ENCODE measurements at places on chromosomes 3 and 15.

DNA sequence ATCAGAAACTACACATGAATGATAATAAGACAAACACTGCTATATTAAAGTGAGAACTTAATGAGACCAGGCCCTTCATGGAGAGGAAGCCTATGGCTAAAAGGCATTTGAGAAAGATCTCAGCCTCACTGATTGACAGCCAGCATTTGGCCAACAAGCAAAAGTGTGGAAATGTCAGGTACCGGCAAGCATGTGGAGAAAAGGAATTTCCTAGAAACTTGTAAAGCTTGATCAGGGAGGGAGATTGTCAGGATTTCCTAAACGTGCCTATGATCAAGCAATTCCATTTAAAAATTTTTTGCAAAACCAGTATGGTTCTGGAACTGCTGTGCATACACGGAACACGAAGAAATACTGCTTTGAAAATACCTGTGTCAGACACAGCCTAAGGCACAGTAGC, 220.3 kb upstream of the ATP10A start:
- DNase-seq = no peak

GRCh38 chr15:37096558-37097143, 3.7 kb downstream of the MEIS2 start:
- DNase-seq = no peak

GRCh38 chr3:15217841-15218267, 11.8 kb downstream of the CAPN7 start:
- DNase-seq = no peak

GRCh38 chr3:177589911-177590381, 392.7 kb upstream of the TBL1XR1 start:
- DNase-seq = peak; percentile 60

GRCh38 chr3:109563149-109563548, 225.8 kb upstream of the DPPA4 start:
- DNase-seq = no peak

GRCh38 chr15:83207660-83208366, at the start of gene HDGFL3:
Gene HDGFL3 (minus strand): TSS chr15:83207823. CDS start chr15:83207414, 409 bp downstream.
- no peak for DNase-seq

GRCh38 chr15:83283813-83284558, 478 bp downstream of the BNC1 start:
- no peak for DNase-seq

- no peak for DNase-seq
Measured at GRCh38 chr3:127170814-127171213, 22.1 kb upstream of the PRR23E start.

DNA sequence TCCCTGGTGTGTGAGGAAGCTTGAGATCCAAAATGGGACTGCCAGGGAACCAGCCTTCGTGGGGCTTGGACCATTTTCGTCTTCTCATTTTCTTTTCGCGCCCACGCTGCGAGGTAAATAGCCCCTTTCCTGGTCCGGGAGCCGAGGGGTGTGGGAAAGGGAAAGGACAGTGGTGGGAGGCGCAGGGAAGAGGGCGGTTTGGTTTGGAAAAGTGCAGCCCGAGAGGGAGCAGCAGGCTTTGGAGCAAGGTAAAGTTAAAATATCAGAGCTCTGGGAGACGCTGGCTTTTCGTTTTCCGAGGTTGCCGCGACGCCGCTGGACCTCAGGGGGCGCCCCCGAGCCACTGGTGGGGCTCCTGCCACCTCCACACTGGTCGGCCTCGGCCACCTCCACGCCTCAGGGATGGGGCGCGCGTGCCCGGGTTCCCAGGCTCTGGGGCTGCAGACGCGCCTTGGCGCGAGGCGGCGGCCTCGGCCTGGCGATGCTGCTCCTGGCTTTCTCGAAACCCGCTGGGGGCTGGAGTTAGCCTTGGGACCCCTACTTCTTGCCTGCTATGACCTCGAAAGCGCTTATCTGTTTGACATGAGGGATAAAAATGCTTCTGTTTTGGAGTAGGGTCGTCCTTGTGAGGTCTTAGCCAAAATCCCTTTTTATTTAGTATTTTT, 3.2 kb downstream of the PTPRG start:
- no peak for DNase-seq

- DNase-seq = no peak
Measured at GRCh38 chr3:9316881-9317361, 45.9 kb upstream of the THUMPD3 start.
